ENCODE measurements at places on chromosomes 11 and 22.

- no peak for DNase-seq
Measured at GRCh38 chr11:95229993-95230809, 801 bp downstream of the SESN3 start.

DNA sequence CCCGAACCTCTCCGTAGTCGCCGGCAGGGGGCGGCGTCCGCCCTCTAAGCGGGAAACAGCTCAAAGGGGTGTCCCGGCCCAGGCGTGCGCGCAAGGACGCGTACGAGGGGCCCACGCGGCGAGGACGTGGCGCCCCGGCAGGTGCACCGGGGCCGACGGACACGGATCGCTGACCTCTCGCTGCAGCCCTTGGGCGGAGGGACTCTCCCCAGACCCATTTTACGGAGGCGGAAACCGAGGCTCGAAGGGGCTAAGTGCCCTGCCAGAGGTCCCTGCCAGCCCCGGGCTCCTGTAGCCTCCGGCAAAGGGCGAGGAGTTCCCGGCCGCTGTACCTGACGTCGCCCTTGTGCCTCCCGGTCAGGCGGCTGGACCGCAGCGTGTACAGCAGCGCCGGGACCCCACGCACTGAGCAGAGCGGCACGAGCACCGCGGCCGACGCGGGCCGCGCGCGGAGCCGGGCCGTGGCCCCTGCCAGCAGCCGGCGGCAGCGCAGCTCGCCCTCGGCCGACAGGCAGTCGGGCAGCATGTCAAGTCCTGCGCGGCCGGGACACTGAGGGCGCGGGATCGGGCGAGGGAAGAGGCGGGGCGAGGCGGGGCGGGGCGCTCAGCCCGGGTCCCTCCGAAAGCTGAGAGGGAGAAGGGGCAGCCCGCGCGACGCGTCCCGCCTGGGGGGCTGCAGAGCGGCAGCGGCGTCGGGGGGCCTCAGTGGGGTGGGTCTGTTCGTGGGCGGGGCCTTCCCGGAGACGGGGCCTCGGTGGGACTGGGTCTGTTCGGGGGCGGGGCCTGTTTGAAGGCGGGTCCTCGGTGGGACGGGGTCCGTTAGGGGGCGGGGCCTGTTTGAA lies at the start of gene NUDT8:
TSS of gene NUDT8 (minus strand) at position 552 of the 842 bp plus-strand sequence. CDS start at position 526, 26 bp downstream.
- peak; percentile 73 for DNase-seq

DNA sequence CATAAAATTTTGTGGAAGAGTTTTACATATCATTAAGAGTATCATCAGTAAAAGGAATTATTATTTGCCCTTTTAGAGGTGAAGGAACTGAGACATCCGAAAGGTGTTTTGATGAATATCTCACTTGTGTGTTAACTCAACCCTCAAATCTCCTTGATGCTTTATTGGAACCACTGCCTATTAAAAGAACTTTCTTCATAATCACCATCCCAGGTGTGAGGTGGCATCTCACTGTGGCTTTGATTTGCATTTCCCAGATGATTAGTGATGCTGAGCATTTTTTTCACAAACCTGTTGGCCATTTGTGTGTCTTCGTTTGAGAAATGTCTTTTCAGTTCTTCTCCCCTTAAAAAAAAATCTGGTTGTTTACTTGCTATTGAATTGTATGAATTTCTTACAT lies 134.0 kb upstream of the SYN3 start:
- no peak for DNase-seq

DNA sequence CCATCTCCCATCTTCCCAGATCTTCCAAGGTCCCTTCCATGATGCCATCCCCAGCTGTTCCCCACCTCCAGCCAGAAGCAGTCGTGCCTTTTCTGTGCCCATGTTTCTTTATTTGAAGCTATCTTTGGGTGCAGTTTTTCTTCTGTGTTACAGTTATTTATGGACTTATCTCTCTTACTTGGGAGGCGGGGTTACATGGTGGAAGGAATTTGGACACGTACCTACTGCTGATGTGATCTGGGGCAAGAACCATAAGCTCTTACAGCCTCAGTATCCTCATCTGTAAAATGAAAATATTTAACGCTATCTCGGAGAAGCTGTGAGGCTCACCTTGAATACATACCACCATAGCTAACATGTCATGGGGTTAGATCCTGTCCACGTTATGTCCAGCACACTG lies 98.9 kb downstream of the ZBTB16 start:
- no peak for DNase-seq

- no peak for DNase-seq
Measured at GRCh38 chr11:34576331-34576730, 44.6 kb upstream of the EHF start.

GRCh38 chr11:115437902-115438575 lies 66.2 kb downstream of the CADM1 start:
- DNase-seq: no peak

- no peak for DNase-seq
Measured at GRCh38 chr22:22520020-22520656, at the start of gene ZNF280A. Gene ZNF280A (minus strand): TSS chr22:22520270. CDS start chr22:22515630, 4,640 bp downstream.

DNA sequence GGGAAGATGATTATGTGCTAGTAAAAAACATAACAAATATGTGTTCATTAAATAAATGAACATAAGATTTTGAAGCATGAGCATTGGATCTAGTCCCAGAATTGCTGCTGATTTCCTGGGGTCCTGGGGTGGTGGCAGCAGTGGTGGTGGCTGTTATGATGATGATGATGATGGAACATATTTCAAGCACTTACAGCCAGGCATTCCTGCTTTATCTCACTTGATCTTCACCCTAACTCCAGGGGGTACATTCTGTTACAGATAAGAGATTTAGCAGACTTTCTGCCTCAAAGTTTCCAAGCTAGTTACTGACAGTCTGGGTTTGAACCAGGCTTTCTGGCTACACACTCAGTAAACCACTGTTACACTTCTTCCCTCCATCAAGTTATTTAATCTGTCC lies 5.2 kb downstream of the TRAPPC4 start:
- DNase-seq: no peak

GRCh38 chr22:35808377-35808776 lies 90.7 kb downstream of the APOL5 start:
- no peak for DNase-seq

DNA sequence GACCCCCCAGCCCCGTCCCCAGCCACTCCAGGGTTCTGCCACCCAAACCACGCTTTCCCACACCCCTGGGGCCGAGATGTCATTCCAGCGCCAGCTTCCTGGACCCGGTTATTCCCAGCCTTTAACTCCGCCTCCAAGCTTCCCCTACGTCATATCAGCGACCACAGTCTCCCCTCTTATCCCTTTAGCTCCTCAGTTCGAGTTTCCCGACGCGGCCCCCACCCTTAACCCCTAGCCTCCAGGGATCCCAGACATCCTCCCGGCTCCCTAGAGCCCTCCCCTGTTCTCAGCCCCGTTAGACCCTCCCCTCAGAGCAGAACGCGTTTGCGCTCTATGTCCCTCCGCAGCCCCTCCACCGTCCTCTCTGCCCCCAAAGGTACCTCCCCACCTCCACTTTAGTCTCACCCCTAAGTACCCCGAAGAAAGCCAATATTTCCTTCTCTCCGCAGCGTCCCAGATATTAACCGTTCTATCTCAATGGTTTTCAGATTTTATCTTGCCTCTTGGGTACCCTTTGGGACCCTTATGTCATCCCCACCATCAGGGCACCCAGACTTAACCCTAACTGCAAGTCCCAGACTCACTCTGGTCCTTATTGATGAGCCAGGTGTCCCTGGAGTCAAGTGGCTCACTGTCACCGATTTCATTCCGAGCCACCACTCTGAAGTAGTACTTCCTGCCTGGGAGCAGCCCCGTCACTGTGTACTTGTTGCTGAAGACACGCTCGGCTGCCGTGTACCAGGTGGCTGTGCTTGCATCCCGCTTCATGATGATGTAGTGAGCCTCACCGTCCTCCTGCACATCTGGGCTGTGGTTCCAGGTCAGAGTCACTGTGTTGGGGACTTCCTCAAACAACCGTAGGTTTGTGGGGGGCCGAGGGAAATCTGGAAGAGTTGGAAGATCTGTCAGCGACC lies 8.0 kb downstream of the TMEM86A start:
- DNase-seq: no peak

GRCh38 chr11:112795911-112796649 lies 165.1 kb upstream of the NCAM1 start:
- no peak for DNase-seq

GRCh38 chr11:39374963-39375698 lies 2084.3 kb downstream of the LRRC4C start:
- no peak for DNase-seq

- no peak for DNase-seq
Measured at GRCh38 chr11:42524534-42525227, 787.1 kb upstream of the API5 start.

DNA sequence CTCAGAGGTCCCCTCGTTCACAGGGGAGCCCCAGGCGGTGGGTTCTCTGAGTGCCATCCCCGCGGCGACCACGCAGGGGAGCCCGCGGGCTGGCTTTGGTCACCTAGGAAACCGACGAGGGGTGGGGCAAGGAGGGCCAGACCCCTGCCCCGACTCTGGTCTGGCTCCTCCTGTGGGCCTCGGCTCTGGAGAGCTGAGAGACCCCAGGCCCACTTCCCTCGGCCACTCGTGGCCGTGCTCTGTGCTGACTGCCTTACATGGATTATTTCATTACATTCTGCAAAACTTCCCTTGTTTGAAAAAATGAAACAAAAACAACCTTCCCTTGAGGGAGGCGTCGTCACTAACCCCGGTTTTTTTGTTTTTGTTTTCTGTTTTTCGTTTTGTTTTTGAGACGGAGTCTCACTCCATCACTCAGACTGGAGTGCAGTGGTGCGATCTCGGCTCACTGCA lies 15.1 kb upstream of the CYTH4 start:
- peak; percentile 60 for DNase-seq

GRCh38 chr11:1139441-1140083 lies 18.2 kb upstream of the MUC5AC start:
- DNase-seq: no peak

DNA sequence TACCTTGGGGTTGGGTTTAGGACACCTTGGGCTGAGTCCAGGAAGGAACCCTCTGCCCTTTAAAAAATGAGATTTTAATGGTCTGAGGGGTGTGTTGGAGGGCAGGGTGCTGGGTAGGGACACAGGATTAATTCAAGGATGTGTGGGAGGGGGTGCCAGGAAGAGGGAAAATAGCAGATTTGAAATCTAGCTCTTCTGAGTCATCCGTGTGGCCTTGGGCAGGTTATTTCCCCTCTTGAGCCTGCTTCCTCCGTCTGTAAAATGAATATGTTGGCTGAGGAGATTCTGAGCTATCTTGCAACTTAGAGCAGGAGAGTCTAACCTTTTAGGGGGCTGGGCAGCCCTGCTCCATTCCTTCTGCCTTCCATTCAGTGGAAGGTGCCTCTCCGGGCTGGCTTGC lies 3.0 kb downstream of the TSPAN18 start:
- DNase-seq: no peak

DNA sequence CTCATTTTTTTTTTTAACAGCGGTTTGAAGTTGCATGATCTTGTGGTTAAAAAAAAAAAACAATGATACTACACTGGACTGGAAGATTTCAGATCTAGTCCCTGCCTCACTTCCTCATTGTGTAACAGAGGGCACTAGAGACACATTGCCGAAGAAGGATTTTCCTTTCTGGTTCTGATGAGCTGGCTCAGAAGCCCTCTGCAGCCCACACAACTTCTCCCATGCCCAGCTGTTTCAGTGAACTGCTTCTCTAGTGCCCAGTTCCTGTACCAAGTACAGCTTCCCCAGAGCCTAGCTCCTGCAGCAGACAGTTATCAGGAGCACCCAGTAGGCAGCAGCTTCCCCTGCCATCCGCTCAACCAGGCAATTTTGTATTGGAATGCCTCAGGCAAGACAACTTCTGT lies 29.5 kb upstream of the ANO5 start:
- no peak for DNase-seq

DNA sequence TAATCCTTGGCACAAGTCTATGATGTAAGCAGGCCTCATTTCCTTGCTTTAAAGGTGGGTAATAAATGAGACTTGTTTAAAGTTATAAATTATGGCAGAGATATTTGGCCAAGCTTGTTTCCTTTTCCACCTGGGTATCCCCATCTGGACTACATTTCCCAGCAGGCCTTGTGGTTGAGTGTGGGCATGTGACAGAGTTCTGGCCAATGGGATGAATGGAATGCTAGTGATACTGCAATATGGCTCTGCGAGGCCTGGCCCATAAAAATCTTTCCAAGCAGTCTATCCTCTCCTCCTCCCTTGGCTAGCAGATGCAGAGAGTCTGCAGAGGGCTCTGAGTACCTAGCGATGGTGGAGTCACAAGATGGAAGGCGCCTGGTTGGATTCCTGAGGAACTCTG lies 102.5 kb downstream of the TIMP3 start:
- DNase-seq: no peak

- no peak for DNase-seq
Measured at GRCh38 chr11:74637700-74638099, 45.3 kb downstream of the POLD3 start.

GRCh38 chr11:2149864-2150847 lies 10.9 kb downstream of the INS start:
- no peak for DNase-seq

DNA sequence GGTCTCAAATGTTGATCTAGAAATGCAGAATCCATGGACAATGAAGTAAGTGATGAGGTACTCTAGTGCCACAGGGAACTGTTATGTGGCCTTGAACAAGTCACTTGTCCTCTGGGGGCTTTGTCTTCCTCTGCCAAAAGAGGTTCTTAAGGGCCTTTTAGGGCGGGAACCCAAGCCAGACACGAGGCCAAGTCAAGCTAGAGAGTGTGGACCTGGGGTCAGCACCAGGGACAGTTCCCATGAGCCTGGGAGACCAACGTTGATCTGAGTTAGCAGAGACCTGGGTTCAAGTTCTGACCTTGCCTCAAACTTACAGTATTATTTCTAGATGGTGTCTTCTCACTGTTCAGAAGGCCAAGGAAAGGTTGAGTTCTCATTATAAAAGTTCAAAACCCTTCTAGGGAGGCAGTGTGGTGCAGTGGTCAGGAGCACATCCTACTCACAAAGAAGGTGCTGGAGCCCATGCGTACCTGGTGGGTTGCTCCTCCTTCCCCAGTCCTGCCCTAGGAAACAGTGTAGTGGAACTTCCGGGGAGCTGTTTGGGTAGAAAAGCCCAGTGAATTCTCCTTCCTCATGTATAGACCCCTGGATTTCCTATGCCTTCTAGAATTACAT lies 121.5 kb downstream of the CHST1 start:
- DNase-seq: no peak

DNA sequence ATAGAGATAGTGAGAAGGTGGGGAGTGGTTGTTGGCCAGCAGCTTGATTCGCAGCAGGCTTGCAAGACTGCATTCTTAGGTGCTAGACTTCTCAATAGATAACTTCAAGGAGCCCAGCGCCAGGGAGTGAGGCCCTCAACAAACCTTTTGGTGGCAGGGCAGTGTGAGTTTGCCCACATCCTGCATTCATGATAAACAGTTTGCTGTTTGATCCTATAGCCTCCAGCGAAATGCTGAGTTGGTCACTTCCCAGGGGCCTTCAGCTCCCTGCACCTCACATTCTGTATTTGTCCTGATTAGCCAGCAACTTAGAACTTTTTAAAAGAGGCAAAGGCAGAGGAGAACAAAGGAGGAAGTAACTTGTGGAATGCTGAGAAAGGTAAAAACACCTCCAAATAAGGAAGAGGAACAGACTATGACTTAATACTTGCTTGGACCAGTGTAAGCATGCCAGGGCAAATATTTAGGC lies 25.1 kb downstream of the OR10A6 start:
- DNase-seq: no peak

Data from stimulated activated CD8-positive, alpha-beta memory T cell treated with anti-CD3 and anti-CD28 coated beads, Interleukin-7, amount 100 ng/mL, for 1 hour (primary cell).